ENCODE measurements at places on chromosomes 7 and 10.

DNA sequence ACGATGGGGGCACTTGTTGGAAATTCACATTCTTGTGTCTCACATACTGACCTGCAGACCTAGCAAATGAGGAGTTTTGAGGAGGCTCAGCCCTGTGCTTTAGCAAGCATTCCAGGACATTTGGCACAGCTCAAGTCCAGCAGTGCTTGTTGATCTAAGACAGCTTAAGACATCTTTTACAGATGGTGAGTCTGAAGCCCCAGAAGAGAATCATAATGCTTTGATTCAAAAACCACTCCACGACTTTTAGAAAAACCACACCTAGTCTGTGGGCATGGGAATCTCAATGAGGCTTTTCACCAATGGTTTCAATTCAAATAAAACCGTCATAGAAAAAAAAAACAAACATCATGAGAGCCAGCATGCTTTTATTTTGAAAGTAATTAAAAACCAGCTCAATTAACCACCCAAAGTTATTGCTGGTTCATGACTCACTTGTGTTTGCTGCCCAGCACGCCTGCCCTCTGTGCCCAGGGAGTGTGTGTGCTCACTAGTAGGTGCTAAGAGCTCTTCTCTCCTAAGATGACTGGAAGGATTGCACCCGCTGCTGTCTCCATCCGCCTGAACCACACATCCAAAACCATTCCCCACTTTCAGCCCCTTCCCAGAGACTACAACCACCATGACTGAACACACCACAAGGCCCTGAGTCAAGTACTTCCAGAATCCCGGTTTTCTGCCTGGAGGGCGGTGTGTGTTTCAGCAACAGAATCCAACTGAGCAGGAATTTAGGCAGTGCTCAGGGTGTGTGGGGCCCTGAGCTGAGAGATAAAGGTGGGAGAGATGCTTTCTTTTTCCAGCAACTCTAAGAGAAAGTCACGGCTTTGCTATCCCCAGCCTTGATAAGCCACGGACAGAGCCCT is 130.2 kb upstream of the ADAM12 start:
- DNase-seq, result no peak

GRCh38 chr10:97128516-97129154 is 57.1 kb downstream of the SLIT1 start:
- no peak for DNase-seq

GRCh38 chr7:89966067-89966664 is 188.1 kb upstream of the STEAP1 start:
- no peak for DNase-seq

GRCh38 chr10:127459918-127460317 is 89.2 kb upstream of the NPS start:
- DNase-seq, result no peak

DNA sequence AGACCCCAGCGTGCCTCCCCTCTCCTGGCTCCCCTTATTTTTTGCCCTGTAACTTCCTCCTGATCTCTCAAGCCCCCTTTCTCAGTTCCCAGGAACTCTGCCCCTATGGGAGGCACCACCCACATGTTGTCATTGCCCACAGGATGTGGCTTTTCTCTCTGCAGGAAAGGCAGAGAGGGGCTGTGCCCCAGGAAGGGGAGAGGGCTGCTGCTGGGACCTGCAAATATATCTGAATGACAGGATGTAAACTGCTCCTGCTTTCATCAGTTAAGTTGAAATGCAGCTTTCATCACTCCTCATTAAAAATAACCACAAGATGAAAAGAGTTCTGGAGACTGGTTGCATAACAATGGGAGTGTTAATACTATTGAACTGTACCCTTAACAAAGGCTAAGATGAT is 103.3 kb downstream of the CLEC2L start:
- DNase-seq, result no peak

GRCh38 chr7:13321316-13321715 is 633.9 kb downstream of the ARL4A start:
- DNase-seq, result no peak

GRCh38 chr10:43166880-43167497 is 28.7 kb downstream of the CSGALNACT2 start:
- DNase-seq, result no peak

DNA sequence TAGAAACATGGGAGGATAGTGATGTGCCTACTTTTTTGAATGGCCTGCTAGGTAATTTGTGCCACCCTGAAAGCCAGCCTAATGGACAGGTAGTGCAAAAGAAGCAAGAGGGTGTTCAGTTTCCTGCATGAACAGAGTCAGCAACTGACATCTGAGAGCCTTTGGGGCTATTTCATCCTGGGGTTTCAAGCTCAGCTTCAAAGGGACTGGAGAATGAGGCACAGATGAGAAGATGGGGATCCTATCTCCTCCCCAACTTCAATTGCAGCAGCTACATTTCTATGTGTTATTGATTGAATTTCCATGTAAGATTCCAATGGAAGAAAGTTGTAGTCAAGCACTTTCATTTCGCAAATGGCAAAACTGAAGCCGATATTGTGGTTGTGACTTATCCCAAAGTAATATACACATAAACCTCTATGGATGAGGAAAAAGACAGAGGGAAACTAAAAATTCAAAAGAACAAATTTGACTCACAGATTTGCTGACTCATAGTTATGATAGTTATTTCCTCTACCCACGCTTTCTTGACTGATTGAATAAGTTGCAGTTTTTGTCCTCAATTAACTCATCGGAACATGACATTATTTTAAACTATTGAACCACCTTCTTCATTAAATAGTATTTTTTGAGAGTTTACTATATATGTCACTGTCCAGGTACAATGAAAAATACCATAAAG is 42.6 kb upstream of the NRP1 start:
- no peak for DNase-seq

DNA sequence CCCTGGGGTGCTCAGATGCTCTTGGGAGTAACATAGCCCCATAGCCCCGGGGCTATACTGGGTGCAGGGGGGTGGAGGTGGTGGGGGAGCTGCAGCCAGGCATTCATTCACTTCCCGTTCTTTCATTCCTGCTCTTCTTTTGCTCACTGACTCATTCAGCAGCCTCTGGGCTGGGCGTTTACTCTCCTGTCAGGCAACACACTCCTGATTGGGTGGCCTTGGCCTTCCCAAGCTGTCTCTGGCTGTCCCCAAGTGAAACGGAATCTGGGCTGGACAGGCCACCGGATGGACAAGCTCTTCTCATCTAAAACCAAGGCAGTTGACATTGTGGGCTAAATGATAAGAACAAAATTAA is 34.6 kb downstream of the CHST3 start:
- peak; percentile 52 for DNase-seq

- DNase-seq, result peak; percentile 85
Measured at GRCh38 chr7:88546808-88547207, 212.7 kb upstream of the ZNF804B start.

DNA sequence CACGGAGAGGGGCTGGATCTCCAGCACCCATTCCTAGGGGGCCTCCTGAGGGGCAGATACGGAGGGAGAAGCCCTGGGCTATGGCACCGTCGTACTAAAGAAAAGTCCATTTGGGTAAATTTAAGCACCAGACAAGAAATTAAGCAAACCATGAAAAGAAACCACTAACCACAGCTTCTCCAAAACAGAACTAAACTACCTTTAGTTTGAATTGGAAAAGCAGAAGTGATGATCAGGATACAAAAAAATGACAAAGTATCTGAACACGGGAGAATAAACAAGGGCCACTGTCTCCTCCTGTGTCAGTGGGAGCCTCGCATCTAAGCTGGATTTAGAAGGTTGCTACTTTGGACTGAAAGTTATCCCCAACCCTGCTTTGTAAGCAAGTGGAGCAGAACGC is 69.1 kb downstream of the DIP2C start:
- DNase-seq, result peak; percentile 72

GRCh38 chr7:30738026-30738915 is 13.7 kb upstream of the INMT start:
- DNase-seq, result no peak

- no peak for DNase-seq
Measured at GRCh38 chr10:35523670-35524225, 81.4 kb upstream of the GJD4 start.

- no peak for DNase-seq
Measured at GRCh38 chr10:48340734-48341133, 34.3 kb downstream of the MAPK8 start.

- DNase-seq, result no peak
Measured at GRCh38 chr10:30705101-30705624, 75.6 kb upstream of the LYZL2 start.

GRCh38 chr7:32164341-32164996 is 94.3 kb upstream of the PDE1C start:
- DNase-seq, result peak; percentile 2

GRCh38 chr10:108583877-108584276 is 1339.4 kb downstream of the XPNPEP1 start:
- peak; percentile 36 for DNase-seq

- DNase-seq, result no peak
Measured at GRCh38 chr10:120963594-120964220, 112.5 kb downstream of the WDR11 start.

DNA sequence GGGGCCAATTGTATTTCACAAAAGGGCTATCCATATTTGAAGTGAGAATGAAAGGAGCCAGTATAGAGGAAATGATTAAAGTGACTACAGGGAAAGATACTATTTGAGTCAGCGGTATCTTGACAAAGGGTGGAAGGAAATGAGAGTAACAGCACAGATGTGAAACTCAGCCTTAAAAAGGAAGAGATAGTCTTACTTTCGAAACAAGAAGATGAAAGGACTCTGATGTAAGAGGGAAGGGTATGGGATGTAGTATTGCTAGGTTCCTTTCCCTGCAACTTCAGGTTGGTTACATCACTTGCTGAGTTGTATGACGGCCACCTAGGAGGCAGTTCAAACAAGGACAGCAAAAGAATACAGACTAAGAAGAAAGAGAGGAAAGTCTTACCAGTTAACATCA is 13.7 kb downstream of the CISD1 start:
- no peak for DNase-seq

All from OCI-M1 (cell line).